Amniotic stem cell (primary cell): ENCODE measurements at places on chromosomes 6 and 20.
A peak's percentile ranks its signal among the peaks of the same experiment; 100 is the strongest.

- DNase-seq, result no peak
These were observed 63.0 kb upstream of the INSM1 start for GRCh38 chr20:20304942-20305341.

GRCh38 chr6:151263967-151264366 lies 24.2 kb downstream of the AKAP12 start:
- no peak for DNase-seq

DNA sequence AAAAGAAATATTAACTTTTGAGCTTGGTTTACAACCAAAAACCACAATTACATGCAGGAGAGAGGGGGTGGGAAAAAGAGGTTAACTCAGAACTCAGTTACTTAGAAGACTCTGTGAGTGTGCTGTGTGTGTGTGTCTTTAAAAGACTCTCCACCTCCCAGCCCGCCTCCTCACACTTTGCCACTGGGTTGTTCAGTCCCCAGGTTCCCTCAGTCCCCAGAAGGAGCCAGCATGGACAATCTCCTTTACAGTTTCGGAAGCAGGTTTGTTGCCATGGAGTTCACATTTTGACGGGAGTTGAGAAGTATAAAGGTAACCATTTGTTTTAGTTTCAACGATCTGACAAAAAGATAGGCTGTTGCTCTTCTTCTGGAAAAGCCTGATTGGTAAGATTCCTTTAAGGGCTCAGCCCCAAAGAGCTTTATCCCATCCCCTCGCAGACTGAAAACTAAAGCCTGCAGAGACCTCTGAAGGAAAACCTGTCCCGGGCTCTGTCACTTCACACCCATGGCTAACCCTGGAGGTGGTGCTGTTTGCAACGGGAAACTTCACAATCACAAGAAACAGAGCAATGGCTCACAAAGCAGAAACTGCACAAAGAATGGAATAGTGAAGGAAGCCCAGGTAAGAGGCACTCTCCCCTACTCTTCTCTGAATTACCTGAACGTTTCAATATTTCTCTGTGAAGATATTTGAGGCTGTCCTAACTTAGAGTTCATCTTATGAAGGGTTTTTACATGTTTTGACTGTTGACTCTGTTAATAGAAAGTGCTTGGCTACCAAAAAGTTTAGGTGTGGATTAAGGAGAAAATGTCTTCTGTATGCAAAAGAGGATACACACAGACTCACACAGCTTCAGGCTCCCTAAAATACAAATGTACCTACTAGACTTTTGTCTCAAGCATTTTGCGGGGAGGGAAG lies at the start of gene SPTLC3:
Gene SPTLC3, plus strand, starts transcription at position 212 of the 921 bp plus-strand sequence. Its CDS starts 296 bp downstream, at position 508.
- DNase-seq, result no peak

DNA sequence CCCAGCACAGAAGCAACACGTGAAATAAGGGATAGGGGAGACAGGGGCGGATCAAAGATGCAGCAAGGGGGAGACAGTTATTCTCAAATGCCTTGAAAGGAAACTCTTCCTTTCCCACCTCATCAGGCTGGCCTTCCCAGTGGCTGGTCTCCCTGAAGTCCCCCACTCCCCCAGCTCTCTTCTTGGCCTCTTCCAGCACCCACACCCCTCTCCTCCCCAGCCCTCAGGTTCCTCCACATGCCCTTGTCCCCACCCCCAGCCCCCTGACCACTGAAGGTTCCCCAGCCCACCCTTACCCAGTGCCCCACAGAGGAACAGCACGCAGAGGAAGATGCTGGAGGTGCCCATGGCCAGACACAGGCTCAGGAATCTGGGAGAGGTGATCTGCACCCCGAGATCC lies 1.7 kb upstream of the LY6G6D start:
- DNase-seq, result no peak

- DNase-seq, result peak; percentile 32
These were observed 39.3 kb downstream of the DTNBP1 start for GRCh38 chr6:15623276-15624116.

- DNase-seq, result peak; percentile 2
These were observed 72.4 kb upstream of the TMEM181 start for GRCh38 chr6:158487495-158487894.

GRCh38 chr20:51388227-51388626 lies 154.3 kb downstream of the NFATC2 start:
- no peak for DNase-seq

GRCh38 chr6:107504270-107505026 lies 14.5 kb downstream of the SOBP start:
- no peak for DNase-seq

GRCh38 chr6:95143408-95144180 lies 433.7 kb upstream of the MANEA start:
- DNase-seq, result no peak

GRCh38 chr6:56852260-56853010 lies 102.5 kb upstream of the BEND6 start:
- DNase-seq, result no peak
